Activated CD4-positive, alpha-beta T cell treated with anti-CD3 and anti-CD28 coated beads for 36 hours (primary cell): ENCODE measurements at places on chromosomes 11 and 22.

- no peak for DNase-seq
These were observed 43.8 kb downstream of the PARVB start for GRCh38 chr22:44067901-44068300.

DNA sequence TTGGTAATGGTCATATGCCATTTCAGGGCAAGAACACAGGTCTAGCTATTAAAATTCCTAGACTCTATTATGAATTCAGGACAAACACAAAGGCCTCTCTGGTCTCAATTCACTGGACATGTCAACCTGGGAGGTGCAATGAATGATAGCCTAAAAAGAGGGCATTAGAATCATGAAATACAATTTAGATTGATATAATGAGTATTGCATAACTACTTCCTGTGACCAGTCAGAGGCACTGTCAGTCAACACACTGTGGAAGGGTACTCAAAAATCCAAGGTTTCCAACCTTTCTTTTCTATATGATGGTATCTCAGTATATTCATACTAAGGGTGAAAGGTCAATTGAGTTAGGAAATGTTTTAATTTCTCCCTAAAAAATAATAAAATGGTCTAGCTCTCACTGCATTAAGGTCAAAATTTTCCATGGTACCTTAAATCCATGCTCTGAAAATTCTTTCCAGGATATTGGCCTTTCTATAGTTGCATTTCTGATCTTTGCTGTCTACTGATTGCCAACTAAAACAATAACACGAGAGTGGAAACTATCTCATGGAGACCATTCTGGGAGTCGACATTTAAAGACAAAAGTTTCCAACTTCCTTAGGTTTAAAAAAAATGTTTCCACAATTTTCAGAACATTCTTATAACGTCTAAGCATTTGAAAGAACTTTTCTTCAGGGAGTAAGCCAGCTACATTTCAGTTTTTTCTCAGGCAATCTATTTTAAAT lies 81.7 kb upstream of the APOA1 start:
- DNase-seq: no peak

- no peak for DNase-seq
These were observed 7.5 kb downstream of the KREMEN1 start for GRCh38 chr22:29080106-29080975.

DNA sequence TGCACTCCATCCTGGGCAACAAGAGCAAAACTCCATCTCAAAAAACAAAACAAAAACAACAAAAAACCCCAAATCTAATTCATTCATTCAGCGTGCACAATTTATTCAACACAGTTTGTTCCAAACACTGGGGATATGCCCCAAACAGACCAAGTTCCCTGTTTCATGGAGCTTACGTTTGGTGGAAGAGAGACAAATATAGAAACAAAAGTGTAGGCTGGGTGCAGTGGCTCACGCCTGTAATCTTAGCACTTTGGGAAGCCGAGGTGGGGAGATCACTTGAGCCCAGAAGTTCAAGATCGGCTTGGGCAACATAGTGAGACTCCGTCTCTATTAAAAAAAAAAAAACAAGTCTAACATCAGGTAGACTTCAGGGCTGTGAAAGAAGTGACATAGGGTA lies 52.4 kb downstream of the PTPRJ start:
- no peak for DNase-seq

DNA sequence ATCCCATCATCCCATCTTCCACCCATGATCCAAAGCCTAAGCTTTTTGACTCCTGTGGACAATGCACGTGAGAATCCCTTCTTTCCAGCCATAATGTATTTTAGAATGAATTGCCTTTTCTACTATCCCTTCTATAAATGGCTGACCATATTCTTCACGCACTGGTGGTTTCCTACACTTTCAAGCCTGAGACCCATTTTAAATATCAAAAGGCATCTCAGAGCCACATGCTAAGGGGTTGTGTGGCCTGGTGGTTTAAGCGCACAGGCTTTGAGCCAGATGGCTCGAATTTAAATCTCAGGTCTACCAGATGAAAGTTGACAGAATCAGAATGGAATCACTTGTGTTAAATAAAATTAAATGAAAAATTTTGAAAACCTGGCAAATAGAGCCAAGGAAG lies 54.5 kb downstream of the C11orf91 start:
- DNase-seq: no peak

DNA sequence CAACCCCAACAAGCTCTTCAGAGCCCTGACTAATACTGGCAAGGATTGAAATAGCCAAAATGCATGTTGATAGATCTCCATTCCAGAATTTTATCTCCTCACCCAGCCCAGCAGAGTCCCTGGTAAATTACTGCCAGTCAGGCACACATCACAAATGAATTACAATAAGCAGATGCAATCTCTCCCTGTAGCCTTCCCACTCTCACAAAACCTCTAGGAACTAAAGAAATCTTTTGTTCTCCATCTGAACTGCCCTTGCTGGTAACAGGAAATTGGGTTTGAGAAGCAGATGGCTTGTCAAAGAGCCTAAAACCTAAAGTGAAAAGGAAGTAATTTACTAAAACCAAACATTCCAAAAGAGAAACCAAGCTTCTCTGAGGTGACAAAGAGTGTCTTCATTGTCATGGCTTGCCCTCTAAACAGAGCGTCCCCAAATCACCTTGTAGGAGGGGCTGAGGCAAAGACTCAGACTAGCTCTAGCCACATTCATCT lies 59.5 kb downstream of the FAM168A start:
- peak; percentile 34 for DNase-seq

DNA sequence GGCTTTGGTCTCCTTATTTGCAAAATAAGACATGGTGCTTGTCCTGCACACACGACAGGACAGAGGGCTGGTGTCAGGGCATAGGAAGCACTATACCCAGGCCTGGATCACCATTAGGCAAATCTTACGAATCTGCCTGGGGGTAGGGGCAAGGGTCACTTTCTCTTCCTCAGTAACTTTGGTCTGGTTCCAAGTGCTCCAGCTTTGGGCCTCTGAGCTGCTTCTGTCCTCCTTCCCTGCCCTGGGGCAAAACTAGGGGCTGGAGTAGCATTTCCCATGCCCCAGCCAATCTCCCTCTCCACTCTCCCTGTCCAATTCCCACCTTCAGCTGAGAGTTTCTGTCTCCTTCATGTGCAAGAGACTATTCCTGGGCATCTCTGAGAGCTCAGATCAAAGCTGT lies 123.7 kb upstream of the NECTIN1 start:
- DNase-seq: no peak

DNA sequence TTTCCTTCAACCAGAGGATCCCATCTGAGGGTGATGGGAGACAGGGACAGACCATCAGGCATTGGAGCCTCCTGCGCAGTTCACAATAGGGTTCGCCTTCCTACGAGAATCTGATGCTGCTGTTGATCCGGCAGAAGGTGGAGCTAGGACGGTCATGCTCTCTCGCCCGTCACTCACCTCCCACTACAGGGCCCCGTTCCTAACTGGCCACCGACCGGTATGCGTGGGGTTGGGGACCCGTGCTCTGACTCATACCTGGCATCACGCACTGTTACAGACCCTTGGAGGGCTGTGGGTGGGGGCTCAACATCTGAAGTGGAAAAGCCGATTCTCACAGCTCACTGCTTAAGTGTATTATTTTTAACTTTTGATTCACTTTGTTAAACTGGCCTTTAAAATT lies 402.3 kb downstream of the BRD1 start:
- no peak for DNase-seq

DNA sequence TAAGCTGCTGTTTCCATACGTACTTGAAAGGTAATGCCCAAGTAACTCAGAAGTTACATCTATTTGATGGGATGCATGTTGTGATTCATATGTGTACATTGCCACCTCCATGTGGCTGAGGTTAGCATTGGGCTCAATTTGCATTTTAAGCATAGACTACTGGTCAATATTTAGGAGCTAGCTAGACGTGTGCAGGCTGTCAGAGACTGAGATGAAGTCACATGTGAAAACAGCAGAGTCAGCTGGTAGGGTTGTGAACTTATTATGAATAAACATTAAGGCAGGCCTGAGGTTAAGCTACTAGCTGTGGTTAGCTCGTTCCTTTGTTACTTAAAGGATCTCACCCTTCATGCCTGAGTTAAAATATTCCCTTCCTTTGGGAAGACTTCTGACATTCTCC lies 114.5 kb upstream of the MTNR1B start:
- no peak for DNase-seq

DNA sequence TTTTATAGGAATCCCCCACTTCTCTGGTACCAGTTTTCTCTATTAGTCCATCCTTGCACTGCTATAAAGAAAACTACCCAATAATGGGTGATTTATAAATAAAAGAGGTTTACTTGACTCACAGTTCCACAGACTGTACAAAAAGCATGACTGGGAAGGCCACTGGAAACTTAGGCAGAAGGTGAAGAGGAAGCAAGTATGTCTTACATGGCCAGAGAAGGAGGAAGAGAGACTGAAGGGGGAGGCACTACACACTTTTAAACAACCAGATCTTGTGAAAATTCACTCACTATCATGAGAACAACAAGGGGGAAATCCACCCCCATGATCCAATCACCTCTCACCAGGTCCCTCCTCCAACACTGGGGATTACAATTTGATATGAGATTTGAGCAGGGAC lies 68.9 kb upstream of the GNAZ start:
- no peak for DNase-seq

DNA sequence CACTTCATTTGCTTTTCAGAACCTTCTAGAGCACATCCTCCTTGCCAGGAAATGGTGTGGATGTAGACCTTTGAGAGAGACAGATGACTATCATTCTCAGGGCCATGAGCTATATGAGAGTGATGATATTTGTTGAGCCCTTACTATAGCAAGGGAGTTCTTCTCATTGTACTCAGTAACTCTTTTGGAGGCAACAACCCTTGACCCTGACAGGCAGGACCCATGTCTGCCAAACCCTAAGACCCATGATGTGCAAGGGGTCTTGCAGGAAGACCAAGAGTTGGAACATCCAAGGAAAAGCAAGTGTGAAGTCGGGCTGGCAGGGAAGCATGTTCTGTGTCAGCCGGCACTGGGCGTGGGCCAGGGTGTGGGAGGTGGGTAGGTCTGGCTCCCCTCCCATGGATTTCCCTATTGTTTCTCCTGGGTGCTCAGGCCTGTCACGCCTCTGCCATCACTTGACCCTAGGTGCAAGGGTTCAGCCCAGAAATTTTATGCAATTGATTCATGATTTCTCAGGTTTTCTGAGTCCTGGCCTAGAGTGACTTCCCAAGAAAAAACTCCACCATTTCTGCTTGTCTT lies 1.2 kb downstream of the FOLR3 start:
- no peak for DNase-seq

GRCh38 chr11:121356357-121356756 lies 63.8 kb downstream of the SC5D start:
- no peak for DNase-seq

- DNase-seq: no peak
These were observed 77.0 kb upstream of the DDI1 start for GRCh38 chr11:103959279-103959942.

GRCh38 chr11:78841456-78842060 lies 266.9 kb upstream of the NARS2 start:
- no peak for DNase-seq

DNA sequence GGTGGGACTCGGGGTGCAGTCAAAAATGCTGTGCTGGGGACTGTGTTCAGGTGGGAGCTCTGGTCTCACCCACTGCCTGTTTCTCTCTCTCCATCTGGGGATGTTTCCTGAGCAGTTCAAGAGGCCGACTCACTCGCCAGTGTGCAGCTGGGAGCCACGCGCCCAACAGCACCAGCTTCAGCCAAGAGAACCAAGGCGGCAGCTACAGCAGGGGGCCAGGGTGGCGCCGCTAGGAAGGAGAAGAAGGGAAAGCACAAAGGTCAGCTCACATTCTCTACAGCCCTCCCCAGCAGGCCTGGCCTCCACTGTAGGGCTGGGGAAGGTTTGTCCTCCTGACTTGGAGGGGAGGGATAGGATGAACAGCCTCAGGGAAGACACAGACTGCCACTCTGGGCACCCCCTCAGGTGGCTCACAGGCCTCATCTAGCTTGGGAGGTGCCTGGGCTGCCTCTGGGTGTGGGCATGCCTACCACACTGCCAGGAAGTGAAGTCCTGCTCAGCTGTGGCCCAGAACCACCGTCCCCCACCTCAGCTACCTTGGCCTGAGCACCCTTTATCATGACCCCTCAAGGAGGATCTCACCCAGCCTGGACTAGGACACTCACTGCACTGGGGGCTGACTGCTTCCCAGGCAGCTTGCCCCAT lies 13.0 kb downstream of the TUB start:
- DNase-seq: no peak
